ENCODE measurements at places on chromosomes 12 and 14.

GRCh38 chr12:75994069-75994740 is 37.4 kb downstream of the PHLDA1 start:
- DNase-seq, result no peak

DNA sequence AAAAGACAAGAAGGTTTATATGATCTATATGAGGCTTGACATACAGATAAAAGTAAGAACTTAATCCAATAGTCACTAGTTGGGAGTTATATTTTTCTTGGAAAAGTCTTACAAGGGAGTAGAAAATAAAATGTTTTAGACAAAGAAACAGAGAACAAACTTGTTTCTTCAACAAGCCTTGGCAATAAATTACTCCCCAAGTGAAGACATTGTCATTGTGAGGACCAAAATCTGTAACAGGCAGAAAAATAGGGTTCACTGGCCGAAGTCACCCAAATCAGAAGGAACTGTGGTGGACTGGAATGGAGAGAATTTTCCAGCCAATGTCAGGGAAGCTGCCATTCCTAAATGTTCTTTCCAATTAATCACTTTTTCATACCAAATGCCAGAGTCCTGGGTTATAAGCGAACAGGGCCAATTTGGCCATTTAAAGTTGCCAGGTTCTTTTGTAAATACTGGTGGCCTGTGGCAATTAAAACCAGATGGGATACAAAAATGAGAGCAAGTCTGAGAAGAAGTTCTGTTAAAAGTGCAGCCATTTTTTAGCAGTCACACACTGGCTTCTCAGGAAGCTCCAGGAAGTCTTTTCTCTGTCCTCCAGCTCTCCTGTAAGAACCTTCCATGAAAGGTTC is 117.3 kb upstream of the OVCH1 start:
- no peak for DNase-seq

- DNase-seq, result no peak
Observed at GRCh38 chr14:22593189-22593588, 4.2 kb upstream of the DAD1 start.

GRCh38 chr12:66296176-66296683 is 6.1 kb upstream of the HELB start:
- DNase-seq, result no peak

GRCh38 chr12:33265033-33265731 is 174.4 kb downstream of the SYT10 start:
- no peak for DNase-seq

DNA sequence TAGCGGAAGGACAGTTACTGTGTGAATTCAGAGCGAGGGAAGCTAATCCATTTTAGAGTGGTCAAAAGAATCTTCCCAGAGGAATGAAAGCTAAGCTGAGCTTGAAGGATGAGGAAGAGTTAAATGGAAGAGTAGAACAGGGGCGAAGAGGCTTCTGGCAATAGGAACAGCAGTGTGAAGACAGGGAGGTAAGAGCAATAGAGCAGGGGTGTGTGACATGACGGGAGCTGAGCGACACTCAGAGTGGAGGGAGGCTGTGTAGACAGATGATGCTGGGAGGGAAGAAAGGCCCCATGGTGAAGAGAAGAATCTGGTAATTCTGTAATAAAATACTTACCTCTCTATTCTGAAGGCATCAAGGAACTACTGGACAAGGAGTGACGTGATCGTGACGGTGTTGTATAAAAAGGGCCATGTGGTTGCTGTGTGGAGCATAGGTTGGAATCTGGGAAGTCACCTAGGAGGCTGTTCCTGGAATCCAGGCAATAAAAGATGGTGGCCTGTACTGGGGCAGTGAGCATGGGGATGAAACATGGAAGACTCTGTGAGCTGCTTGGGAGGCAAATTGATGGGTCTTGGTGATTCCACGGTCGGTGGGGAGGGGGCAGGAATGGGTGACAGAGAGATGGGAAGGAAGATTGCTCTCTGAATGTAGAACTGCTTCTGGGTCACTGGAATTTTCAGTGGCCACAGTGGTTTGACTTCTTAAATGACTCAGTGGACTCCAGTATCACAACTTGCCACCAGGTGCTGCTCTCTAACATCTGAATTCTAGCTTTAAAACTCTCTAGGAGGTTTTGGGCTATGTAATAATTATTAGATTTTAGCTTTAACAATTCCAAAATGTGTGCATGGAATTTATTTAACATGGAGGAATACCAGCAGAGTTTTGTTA is 164.1 kb downstream of the ATP23 start:
- DNase-seq, result no peak

DNA sequence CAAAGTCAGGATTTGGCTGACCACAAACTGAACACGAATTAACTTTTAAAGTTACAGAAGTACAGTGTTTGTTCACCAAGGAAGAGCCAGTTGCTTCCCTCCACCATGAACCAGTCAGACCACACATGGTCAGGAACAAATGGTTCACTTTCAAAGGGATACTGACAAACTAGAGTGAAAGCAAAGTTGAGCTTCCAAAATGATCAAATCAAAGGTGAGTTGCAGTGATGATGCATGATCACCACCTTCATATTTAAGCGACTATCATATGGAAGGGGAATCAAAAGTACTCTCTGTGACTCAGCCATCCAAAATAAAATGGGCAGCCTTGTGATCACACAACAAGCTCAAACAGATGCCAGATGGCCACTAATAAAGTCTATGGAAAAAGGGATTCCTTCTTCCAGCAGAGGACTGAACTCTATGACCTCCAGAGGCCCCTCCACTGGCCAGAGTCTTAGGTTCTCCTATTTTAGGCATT is 13.1 kb downstream of the NT5DC3 start:
- no peak for DNase-seq

DNA sequence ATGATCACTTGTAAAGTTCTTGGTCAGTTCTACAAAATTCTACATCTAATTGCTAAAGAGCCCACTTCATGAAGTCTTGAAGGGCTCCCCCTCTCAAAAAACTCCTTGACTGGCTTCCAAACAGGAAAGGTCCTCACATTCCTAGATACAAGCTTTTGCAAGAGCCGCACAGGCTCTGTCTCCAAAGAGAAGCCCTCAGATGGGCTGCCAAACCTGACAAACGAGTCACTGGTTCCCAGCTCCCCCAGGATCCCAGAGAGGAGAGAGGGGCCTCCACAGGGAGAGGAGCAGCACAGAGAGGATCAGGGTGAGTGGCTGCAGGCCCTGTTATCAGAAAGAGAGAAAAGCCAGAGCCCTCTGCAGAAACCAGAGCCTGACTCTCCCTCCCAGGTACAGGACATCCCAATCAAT is 5.8 kb downstream of the NID2 start:
- DNase-seq, result no peak

GRCh38 chr12:106600503-106600902 is 17.7 kb downstream of the RFX4 start:
- DNase-seq, result no peak

DNA sequence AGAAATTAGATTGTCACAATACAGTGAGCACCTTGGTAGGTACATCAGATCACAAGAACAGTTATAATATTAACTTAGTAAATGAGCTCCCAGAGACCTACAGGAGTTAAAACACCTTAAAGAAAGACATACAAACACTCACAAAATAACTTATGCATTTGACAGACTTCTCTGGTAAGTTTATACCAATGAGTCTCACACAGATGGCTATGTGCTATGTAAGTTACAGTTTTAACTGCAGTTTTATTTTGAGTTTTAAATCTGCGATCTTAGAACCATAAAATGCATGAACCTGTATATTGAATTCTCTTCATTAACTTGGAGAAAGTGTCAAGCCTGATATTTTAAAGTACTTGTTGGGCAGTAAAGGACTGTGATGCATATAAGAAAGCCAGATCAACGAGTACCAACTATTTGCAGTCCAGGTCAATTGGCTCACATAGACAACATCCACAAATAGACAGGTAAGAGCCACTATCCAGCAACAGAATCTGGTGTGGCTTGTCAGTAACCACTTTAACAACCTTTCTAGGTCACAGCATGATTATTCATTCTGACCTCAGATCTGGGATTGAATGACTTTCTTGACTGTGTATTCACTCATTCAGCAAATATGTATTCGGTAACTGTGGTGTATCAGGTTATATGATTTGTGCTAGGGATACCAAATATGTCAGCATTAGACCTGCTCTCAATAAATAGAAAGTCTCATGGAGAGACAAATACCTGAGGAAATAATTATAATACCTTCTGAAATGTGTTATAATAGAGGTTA is 856.6 kb upstream of the MGAT4C start:
- DNase-seq, result no peak

DNA sequence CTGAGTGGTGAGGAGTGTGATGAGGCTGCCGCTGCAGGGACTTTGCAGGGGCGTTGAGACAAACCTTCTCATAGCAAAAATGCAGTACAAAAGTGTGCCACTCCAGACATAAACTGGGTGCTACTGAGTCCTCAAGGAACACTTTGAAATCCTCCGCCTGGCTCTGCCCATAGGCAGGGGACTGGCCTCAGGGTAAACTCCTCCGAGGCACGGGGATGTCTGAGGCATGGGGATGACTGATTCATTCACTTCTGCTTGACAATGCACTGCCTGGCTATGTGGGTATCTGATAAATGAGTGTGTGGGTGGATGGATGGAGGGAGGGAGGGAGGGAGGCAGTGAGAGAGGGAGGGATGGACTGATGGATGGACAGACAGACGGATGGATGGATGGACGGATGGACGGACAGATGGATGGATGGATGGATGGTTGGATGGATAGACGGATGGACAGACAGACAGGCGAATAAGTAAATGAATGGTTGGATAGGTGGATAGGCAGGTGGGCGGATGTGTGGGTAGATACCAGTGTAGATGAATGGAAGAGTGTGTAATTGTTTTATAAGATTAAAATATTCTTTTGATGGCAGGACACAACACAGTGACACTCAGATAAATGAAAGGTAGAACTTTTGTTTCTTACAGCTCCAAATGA is 2.1 kb upstream of the BDKRB2 start:
- DNase-seq, result no peak

DNA sequence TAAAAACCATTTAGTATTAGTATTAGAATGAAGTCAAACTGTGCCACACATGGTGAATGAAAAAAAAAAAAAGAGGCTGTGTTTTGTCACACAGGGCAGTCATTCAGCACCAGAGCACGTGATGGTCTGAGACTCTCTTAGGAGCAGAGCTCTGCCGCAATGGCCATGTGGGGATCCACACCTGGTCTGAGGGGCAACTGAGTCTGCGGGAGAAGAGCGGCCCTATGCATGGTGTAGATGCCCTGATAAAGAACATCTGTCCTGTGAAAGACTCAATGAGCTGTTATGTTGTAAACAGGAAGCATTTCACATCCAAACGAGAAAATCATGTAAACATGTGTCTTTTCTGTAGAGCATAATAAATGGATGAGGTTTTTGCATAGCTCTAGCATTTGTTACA is 12.2 kb upstream of the BDKRB1 start:
- DNase-seq, result no peak
